Naive thymus-derived CD4-positive, alpha-beta T cell (primary cell): ENCODE measurements at places on chromosomes 7 and 10.
A peak's percentile ranks its signal among the peaks of the same experiment; 100 is the strongest.

GRCh38 chr7:3482147-3482921 is 181.3 kb downstream of the SDK1 start:
- DNase-seq: no peak

DNA sequence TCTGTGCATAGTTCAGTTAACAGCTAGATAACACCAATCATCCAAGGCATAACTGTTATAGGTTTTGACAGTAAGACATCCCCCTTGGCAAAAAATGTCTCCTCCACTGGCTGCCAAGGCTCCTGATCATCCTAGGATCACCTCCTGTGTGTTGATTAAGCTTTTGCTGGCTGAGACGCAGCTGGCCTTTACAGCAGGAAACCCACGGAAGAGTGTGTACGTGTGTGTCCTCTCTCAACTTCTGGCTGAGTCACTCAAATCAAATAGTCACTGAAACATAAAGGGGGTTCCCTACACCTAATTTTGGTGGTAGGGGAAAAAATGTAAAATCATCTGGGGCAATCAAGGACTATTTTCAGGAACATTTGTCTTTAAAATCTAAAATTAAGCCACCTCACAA is 208.8 kb downstream of the CTNNA3 start:
- no peak for DNase-seq

GRCh38 chr7:41942468-41943093 is 239.7 kb upstream of the INHBA start:
- no peak for DNase-seq

DNA sequence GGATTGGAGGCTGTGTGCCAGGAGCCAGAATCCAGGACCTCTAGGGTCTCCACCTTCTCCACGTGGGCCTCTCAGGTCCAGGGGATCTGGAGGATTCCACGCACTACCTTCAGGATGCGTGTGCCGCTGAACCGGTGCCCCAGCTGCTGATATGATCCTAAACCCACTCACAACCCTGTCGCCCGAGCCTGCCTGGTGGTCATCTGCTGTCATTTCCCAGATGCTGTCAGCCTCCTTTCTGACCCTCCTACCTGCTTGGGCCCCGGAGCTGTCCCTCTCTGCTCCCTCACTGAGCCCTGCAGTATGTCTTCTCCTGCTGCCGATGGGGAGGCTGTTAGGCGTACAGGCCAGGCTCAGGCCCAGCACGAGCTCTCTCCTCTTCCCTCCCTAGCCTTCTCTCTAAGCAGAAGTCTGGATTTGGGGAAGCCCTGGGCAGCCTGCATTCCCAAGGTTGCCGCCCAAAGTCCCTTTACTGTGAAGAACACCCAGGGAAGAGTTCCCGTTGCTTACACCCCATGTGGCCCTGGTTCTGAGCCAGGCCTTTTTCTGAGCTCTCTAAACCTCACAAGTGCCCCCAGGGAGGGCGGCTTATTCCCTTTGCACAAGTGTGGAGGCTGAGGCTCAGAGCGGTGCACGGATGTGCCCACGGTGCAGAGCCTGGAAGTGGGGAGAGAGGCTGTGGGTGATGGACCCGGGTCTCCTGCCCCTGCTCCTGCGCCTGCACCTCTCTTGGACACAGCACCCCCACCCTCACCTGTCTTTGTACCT is 30.8 kb upstream of the ZNF488 start:
- no peak for DNase-seq

GRCh38 chr10:61900829-61901792 is at the start of gene ARID5B:
ARID5B (plus strand) TSS chr10:61901699; CDS start chr10:61901710, 11 bp downstream.
- peak; percentile 53 for DNase-seq

GRCh38 chr10:97852277-97852676 is 2.6 kb downstream of the GOLGA7B start:
- DNase-seq: no peak

- DNase-seq: no peak
Observed at GRCh38 chr10:1536341-1536740, 201.0 kb downstream of the ADARB2 start.

GRCh38 chr10:48568546-48568945 is 36.3 kb downstream of the ARHGAP22 start:
- no peak for DNase-seq

DNA sequence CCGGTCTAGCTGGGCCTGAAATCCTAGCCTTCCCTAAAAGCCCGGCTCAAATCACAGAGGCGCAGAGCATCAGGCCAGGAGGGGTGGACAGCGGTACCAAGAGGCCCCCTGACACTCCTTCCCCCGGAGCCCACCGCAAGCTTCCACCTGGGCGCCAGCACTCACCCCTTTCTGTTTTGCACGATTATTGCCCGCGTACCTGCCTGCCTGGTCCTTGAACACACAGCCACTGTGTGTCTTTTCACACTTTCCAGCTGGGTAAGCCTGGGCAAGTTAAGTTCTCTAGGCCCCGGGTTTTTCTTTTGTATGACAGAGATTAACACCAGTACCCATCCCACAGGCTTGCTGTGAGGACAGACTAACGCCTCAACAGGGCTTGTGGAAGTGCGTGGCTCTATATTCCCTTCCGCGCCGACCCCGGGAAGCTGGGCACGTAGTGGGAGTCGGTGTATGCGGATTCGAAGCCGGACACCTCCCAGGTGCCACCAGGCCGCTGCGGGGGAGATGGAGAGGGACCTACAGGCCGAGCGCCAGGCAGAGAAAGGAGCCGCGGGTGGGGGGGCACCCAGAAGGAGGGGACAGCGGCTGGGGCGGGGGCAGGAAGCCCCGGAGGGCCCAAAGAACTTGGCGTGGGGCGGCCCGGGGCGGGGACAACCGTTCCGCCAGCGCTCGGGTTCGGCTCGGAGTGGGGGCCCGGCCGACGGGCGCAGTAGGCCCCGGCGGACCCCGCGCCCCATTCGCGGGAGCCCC is 792 bp downstream of the ZNF746 start:
- DNase-seq: peak; percentile 43

- no peak for DNase-seq
Observed at GRCh38 chr10:52644373-52645186, 128.0 kb downstream of the MBL2 start.

DNA sequence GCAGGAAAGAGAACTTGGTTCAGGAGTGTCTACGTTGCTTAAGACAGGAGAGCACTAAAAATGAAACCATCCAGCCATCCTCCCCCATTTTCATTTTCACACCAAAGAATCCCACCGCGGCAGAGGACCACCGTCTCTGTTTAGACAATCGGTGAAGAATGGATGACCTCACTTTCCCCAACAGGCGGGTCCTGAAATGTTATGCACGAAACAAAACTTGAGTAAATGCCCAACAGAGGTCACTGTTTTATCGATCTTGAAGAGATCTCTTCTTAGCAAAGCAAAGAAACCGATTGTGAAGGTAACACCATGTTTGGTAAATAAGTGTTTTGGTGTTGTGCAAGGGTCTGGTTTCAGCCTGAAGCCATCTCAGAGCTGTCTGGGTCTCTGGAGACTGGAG is 1.4 kb upstream of the IL6 start:
- DNase-seq: no peak

- no peak for DNase-seq
Observed at GRCh38 chr7:107846324-107846723, 43.3 kb upstream of the SLC26A3 start.

DNA sequence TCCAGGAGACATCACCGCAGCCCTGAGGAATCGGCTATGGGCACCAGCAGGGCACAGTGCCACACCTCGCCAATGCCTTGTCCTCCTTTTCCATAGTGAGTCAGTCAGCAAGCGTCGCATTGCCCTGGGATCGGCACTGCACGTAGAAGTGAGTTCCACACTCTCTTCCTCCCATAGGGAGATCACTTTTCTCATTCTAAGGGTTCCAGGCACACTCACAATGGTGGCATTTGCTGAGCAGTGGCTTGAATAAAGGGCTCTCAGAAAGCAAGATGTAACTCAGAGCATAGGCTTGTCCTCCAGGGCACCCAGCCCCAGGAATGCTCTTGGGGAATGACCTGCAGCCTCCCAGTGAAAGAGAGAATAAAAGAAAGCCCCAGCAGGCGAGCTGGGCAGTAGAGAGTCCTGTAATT is 1.1 kb upstream of the VIM start:
- no peak for DNase-seq

DNA sequence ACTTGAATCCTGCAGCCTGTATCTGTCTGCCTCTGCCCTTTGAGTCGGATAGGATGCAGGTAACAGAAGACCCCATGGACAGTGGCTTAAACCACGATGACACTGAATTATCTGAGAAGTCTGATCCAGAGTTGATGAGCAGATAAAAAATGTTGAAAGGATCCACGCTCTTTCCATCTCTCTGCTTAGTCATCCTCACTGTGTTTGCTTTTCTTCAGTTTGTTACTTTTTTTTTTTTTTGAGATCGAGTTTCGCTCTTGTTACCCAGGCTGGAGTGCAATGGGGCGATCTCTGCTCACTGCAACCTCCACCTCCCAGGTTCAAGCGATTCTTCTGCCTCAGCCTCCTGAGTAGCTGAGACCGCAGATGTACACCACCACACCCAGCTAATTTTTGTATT is 36.9 kb upstream of the GOLGA7B start:
- DNase-seq: no peak

GRCh38 chr7:32093415-32094408 is 23.5 kb upstream of the PDE1C start:
- no peak for DNase-seq

GRCh38 chr7:143382126-143382790 is 1.1 kb downstream of the ZYX start:
- no peak for DNase-seq

GRCh38 chr10:101030496-101031127 is 317 bp downstream of the PDZD7 start:
- no peak for DNase-seq

GRCh38 chr7:158824028-158824427 is 5.3 kb downstream of the ESYT2 start:
- DNase-seq: peak; percentile 75

GRCh38 chr7:104480529-104480928 is 152.1 kb downstream of the LHFPL3 start:
- no peak for DNase-seq

DNA sequence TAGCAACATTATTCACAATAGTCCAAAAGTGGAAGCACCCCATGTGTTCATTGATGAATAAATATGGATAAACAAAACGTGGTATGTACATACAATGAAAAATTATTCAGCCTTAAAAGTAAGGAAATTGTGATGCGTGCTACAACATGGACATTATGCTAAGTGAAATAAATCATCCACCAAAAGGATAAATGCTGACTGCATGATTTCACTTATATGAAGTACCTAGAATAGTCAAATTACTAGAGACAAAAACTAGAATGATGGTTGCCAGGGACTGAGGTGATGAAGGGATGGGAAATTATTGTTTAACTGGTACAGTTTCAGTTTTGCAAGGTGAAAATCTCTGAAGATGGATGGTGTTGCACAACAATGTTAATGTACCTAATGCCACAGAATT is 56.6 kb downstream of the THSD7A start:
- no peak for DNase-seq

- no peak for DNase-seq
Observed at GRCh38 chr7:14414274-14414986, 425.0 kb upstream of the ETV1 start.

GRCh38 chr10:96565774-96566173 is 21.0 kb downstream of the TM9SF3 start:
- DNase-seq: no peak

DNA sequence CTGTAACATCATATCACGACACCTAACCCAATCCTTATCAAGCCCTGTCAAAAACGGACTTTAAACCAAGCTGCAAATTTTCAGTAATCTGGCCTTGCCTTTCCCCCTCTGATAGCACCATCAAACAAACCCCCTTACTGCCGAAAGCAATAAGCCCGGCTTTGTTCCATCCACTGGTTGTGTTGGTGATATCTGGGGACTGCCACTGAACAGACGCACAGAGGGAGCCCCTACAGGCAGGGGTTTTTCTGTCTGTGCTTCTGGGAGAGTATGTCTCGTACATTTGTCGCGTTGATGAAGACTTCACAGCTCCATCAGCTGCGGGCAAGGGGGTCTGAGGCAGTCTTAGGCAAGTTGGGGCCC is 550 bp upstream of the PLAU start:
- DNase-seq: no peak

DNA sequence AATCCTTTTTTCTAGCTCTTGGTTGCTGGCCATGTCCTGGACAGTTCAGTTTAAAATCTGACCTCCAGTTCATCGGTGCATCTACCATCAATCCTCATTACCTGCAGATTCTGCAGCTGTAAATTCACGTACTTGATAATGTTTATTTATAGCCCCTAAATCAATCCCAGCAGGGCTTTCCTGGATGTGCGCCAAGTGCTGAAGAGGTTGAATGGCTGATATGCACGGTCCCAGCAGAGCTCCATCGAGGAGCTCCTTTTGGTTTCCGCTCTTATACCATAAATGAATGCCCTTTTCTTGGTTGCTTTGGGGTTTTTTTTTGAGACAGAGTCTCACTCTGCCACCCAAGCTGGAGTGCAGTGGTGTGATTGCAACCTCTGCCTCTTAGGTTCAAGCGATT is 91.2 kb upstream of the CCZ1B start:
- DNase-seq: no peak
